ENCODE measurements at places on chromosomes 12 and 14.

GRCh38 chr14:83744891-83745290 lies 1785.1 kb upstream of the FLRT2 start:
- DNase-seq, result no peak

- DNase-seq, result no peak
These were observed 52.1 kb downstream of the PTPN21 start for GRCh38 chr14:88502740-88503139.

DNA sequence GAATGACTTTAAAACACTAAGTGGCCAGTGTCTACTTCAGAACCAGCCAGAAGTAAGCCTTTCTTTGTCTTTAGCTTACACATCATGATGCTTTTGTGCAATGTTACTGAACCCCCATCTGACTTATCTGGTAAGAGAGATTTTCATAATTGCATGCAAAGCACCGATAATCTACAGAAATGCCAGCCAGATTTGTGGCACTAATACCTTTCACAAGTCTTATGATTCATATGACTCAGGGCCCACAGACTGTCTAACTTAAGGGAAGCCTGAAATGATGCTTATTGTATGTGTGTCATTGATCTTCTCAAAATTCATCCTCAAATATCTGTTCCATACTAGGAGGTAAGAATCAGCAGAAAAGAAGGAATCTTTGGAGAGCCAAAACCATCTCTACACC lies 18.0 kb downstream of the IGF1 start:
- DNase-seq, result no peak

- peak; percentile 10 for DNase-seq
These were observed 15.6 kb upstream of the C14orf180 start for GRCh38 chr14:104563742-104564615.

DNA sequence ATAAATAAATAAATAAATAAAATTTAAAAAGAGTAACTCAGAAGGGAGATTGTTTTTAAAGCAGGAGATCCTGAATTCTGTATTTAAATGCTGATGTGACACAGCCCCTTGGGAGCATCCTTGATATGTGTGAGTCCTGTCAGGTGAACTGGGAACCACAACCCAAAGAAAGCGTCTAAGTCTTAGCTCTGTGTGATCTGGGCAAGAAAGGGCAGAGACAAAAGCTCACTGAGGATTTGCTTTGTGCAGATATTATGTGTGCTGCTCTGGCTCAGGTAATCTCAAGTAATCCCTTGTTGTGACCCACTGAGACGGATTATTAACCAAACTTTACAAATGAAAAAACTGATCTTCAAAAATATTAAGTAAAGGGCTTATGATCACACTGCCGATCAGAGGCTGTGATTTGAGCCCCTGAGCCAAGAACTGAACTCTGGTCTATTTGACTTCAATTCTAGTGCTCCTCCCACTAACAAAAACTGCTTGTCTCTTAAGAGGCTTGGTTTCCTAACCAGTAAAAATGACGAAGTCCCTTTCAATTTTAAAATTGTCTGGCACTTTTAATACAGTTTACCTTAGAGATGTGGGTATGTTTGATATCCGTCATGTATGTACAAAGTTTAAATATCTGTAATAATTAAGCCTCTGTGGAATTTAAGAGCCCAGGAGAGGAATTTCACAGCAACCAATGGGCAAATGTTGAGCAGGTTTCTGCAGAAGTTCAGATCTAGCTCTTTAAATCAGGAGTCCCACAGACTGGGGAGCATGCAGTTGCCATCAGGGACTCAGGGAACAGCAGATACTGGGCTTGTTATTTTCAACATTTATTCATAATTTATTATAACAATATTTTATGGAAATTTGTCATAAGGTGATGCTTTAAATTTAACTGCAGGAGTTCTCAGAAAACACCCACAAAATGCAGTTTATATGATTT lies 46.1 kb downstream of the CPM start:
- DNase-seq, result no peak

DNA sequence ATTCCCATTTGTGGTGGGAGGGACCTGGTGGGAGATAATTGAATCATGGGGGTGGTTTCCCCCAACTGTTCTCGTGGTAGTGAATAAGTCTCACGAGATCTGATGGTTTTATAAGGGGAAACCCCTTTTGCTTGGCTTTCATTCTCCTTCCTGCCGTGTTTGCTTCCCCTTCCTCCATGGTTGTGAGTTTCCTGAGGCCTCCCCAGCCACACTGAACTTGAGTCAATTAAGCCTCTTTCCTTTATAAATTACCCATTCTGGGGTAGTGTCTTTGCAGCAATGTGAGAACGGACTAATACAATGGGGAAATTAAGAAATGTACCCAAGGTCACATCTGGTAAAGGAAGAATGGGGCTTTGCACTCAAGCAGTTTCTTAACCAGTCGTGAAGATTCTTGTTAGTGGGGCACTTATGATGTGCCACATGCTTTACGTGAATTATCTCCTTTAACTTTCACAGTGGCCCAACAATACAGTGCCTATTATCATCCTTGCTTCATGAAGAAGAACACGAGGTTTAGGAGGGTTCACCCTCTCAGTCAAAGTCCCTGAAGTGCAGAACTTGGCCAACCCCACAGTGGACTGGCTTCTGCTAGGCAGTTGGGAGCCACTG lies 234.3 kb downstream of the EFCAB11 start:
- no peak for DNase-seq

DNA sequence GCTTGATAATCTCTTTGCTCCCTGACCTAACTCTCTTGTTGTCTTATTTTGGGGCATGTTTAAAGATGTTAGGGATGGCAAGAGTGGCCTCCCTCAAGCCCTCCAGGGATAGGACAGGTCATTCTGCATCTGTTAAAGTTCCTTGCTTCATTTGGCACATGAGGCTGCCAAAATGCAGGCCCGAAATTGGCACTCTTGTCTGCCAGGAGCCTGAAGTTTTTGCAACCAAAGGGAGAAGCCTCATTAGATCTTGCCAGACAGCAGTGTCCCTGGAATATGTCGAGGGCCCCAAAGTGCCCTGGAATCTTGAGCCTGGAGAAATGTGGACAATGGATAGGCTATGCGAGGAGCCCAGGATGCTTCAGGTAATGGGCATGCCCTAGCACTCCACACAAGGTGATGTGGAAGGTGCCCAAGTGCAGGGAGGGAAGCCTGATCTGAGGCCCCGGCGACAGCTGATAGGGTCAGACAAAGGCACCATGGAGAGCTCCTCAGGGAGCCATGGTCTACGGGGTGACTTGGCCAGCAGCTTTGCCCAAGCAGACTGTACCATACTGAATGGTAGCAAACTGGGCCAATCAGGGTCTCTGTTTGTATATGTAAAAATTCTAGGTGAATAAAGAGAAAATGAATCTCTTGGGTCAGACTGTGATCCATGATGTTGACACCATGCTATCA lies 173.0 kb upstream of the WSCD2 start:
- no peak for DNase-seq

GRCh38 chr12:59803735-59804134 lies 207.9 kb downstream of the SLC16A7 start:
- DNase-seq, result no peak

DNA sequence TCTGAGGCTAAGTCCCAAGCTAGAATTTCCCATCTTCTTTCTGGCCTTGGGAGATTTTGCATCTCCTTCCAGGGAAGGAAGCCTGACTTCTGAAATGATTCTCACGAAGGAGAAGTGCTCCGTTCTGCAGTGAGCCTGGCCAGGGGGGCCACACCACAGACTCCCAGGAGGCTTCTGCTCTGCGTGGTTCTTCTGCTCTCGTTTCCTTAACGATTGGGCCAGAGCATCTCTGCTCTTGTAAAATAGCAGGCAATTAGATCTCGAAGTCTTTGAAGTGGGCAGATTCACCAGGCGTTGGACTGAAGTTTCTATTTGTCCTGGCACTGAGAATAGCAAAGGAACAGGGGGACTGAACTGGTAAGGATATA lies 6.7 kb upstream of the BATF start:
- DNase-seq, result no peak

- no peak for DNase-seq
These were observed 23.5 kb upstream of the DYRK2 start for GRCh38 chr12:67625004-67625403.

DNA sequence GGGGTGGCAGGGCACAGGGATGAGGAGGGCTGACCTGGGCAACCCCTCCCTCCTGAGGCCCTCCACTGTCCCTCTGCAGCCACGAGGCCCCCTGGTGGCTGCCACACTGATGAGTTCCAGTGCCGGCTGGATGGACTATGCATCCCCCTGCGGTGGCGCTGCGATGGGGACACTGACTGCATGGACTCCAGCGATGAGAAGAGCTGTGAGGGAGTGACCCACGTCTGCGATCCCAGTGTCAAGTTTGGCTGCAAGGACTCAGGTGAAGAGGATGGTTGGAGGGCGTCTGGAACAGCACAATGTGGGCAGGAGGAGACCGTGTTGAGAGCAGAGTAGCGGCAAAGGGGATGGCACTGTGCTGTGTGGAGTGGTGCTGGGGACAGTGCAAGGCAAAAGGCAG lies 25.7 kb upstream of the LRP1-AS start:
- DNase-seq, result no peak

DNA sequence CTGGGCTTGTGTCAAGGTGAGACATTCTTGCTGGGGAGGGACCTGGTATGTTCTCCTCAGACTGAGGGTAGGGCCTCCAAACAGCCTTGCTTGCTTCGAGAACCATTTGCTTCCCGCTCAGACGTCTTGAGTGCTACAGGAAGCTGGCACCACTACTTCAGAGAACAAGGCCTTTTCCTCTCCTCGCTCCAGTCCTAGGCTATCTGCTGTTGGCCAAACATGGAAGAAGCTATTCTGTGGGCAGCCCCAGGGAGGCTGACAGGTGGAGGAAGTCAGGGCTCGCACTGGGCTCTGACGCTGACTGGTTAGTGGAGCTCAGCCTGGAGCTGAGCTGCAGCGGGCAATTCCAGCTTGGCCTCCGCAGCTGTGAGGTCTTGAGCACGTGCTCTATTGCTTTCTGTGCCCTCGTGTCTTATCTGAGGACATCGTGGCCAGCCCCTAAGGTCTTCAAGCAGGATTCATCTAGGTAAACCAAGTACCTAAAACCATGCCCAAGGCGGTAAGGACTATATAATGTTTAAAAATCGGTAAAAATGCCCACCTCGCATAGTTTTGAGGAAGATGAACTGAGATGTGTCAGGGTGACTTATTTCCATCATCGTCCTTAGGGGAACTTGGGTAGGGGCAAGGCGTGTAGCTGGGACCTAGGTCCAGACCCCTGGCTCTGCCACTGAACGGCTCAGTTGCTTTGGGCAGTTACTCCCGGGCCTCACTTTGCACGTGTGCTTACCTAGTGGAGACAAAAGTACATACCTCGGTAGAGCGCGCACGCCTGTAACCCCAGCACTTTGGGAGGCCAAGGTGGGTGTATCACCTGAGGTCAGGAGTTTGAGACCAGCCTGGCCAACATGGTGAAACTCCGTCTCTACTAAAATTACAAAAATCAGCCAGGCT lies 4.3 kb downstream of the GAPDH start:
- no peak for DNase-seq

GRCh38 chr12:29709496-29710040 lies 74.2 kb downstream of the TMTC1 start:
- DNase-seq, result no peak

GRCh38 chr14:68814539-68815297 lies 21.9 kb upstream of the ZFP36L1 start:
- no peak for DNase-seq

GRCh38 chr12:114238808-114239207 lies 167.1 kb downstream of the TBX5 start:
- DNase-seq, result no peak

DNA sequence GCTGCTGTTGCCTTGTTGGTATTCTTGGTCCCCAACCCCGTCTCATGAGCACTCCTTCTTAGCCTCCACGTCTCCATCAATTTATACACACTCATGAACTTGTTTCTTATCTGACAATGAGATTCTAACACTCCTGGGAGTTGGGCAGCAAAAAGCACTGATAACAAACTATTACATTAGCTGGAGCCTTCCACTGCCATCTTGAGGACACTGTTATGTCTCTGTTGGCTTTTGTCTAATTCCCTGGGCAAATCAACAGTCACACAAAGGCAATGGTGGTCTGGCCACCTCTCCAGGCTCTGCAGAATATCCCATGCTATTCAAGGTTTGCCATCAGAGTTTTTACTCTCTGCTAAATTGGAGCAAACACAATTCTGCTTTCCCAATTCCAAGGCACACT lies 117.8 kb upstream of the COCH start:
- DNase-seq, result no peak

GRCh38 chr14:93067088-93067487 lies 48.6 kb downstream of the ITPK1 start:
- no peak for DNase-seq

DNA sequence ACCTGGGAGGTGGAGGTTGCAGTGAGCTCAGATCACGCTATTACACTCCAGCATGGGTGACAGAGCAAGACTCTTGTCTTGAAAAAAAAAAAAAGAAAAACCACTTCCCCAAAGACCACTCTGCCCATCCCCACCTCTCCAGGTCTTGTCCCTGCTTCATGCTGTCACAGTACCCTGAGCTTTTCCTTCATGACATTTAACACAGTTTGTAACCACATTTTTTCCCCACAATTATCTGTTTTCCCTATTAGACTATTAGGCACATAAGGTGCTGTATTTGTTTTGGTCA lies 6.9 kb downstream of the HECTD1 start:
- DNase-seq, result no peak

- no peak for DNase-seq
These were observed 9.2 kb downstream of the SOS2 start for GRCh38 chr14:50222055-50222613.

GRCh38 chr14:103738166-103738565 lies 22.6 kb downstream of the ZFYVE21 start:
- no peak for DNase-seq

GRCh38 chr14:85444635-85445034 lies 85.3 kb upstream of the FLRT2 start:
- no peak for DNase-seq

- no peak for DNase-seq
These were observed at the start of gene SLC39A2 for GRCh38 chr14:20998674-20999366. Gene SLC39A2, plus strand, starts transcription at chr14:20999293. Its CDS starts 154 bp downstream, at chr14:20999447.

- no peak for DNase-seq
These were observed 327.3 kb downstream of the ADGRD1 start for GRCh38 chr12:131281016-131281415.

DNA sequence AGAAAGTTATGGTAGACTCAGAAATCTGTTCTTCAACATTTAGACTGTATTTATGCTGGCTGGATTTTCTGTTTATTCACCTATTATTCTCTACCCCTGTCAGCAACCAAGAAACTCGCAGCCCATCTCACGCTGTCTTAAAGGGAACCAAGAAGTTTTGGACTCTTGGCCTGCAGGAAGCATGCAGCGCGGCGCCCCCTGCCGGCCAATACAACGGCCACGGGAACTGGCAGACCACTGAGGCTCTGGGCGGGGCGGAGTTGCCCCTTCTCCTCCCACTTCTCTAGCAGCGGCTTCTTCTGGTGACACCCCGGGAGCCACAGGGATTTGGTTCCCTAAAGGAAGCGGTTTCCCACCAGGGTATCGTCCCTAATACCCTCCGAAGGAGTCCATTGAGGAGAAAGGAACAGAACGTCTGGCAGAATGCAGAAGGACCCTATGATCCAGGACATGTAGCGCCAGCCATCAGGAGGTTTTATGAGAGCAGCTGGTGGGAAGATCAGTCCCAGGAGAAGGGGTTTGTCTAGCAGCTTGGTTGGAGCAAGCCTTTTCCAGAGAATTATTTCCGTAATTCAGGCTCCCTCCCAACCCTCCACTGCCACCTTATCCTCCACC lies 21.0 kb upstream of the RNASE2 start:
- no peak for DNase-seq
